Muscle of leg (tissue), 16 donors: ENCODE measurements at places on chromosomes 1 and 21.

DNA sequence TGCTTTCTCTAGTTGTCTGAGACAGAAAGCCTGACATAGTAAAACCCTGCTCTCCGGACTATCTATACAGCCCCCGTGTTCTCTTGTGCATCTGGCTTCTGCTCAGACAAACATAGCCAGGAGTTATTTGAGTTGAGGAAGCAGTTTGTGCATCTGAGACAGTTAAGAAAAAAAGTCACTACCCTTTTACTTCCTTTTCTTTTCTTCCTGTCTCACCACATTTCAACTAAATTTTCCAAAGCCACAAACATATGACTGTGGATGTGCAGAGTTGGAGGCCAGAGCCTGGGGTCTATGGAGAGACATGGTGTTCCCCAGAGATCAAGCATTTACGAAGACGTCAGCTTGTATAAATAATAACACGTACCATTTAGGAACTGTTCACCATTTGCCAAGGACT is 158.5 kb upstream of the FGGY start:
- DNase-seq, result peak; percentile 83

DNA sequence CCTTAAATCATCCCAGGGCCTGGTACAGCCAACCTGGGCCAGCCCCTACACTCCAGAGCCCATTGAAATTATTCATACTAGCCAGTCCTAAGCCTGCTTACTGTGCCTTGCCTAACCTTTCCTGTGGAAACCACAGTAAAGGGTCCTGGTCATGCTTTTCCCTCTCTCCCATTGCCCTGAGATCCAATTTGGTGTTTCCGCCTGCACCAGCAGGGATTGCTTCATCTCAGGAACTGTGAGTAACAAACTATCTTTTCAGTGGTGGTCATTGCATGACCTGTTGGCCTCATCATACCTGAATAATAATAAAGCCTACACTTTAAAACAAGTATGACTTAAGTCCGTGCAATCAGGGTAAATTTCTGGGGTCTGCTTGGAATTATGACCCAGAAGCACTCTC is 18.7 kb upstream of the GALNT2 start:
- DNase-seq, result no peak

- DNase-seq, result no peak
Measured at GRCh38 chr1:243483071-243483771, 227.4 kb downstream of the SDCCAG8 start.

DNA sequence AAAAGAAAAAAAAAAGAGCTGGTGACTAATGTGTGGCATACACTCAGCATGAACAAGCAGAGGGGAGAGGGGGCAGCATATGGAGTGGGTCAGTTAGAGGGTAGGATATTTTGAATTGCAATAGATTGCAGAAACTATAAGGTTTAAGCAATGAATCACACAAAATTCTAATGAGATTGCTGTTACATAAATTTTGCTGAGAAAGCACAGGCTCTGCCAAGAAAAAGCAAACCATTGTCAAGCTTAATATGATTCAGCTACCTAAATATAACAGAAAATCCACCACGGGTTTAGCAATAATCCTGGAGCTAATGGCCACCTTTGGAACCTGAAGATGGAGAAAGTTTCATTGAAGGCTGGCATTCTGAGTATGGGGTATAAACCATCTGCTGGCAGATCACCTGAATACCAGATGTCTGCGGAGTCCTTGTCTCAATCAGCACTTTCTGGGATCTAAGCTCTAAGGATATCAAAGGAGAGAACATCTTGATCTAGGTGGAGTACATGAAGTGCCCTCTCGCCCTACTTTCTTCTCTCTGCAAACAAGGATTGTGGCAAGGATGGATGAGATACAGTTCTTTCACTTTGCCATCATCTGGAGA is 30.3 kb upstream of the ANGPTL7 start:
- DNase-seq, result peak; percentile 79

DNA sequence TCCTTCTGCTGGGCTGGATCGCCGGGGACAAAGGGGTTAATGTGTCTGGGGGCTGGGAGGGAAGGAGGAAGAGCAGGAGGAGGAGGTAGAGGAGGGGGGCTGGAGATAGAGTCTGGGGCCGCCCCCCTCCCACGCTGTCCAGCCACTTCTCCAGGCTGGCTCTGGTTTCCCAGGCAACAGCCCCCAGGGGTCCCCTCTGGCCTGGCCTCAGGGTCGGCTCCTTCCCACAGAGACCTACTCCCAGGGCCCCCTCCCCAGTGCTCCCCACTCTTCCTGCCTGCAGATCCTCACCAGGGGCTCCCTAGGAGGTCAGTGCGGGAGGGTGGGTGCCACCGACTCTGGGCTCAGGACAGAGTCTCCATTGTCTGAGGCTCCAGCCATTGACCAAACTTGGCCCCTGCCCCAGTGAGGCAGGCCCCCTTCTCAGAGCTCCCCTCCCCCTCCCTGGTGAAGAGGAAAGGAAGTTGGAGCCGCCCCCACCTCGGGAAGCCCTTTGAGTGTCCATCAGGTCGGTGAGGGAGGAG is 34.1 kb downstream of the ARHGEF10L start:
- peak; percentile 58 for DNase-seq

DNA sequence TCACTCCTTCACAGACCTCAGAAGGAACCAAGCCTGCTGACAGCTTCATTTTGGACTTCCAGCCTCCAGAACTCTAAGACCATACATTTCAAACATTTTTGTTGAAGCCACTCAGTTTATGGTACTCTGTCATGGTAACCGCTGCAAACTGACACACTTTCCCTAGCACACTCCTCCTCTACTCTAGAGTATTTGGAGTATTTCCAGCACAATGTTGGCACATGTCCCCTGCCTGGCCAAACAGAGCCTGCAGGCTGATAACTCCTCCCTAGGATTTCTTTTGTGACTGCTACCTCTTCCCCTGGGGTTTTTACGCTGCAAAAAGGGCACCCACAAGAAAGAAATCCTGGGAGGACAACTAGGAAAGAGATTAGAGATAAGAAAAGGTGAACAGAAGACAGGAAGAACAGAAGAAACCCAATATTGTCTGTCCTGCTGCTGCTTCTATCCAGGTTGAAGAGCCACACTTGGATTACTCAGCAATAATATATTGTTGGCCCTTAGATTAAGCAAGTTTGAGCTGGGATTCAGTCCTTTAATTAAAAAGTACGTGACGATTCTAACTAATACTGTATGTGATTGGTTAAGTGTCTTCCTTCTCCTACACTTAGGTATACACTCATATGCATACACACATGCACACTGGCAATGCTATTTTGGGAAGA is 844.1 kb downstream of the LTN1 start:
- no peak for DNase-seq

DNA sequence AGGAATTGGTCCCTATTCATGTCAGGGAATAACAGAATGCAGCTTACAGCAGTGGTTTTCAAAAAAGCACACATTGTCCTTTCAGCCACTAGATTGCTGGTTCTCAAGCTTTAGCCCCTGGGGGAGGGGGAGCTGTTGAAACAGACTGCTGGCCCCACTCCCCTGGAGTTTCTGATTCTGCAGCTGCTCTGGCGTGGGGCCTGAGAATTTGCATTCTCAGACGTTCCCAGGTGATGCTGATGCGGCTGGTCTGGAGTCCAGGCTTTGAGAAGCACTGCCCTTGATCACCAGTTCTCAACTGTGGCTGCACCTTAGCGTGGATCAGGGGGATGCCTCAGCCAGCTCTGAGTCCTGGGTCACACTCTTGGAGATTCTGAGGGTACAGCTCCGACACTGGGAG is 62.7 kb upstream of the LAPTM5 start:
- DNase-seq, result peak; percentile 87

GRCh38 chr21:43358940-43359822 is 67.8 kb downstream of the SIK1 start:
- no peak for DNase-seq

DNA sequence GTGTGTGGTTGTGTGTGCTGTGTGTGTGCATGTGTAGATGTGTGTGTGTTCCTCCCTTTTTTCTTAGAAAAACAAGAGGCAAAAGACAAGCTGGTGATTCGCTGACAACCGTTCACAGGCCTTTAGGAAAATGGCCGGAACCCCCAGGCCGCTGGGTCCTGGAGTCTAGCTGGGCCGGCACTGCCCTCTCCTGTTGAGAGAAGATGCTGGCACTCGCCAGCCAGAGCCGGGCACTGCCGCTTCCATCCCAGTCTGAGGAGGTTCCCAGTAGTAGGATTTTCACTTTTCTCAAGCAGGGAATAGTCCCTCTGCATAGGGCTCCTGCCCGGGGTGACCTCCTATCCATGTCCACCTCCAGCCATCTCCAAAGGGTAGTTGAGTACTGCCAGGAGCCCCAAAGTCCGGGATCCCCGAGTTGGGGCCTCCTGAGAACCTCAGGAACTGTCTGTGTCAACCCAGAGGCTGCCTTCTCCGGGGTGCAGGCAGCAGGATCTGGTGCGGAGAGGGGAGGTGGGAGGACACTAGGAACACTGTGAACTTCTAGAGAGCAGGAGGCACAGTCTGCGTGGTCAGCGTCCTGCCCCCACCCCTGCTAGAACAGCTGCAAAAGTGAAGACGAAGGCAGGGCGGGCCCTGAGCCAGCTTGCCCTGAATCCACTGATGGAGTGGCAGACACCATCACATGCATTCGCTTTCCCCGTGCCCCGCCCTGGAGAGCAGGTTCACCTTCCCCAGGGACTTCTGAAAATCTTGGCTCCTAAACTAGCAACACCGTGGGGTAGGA is 44.1 kb upstream of the ARHGEF16 start:
- DNase-seq, result peak; percentile 69

GRCh38 chr1:220825819-220826551 is 39.3 kb downstream of the MTARC1 start:
- no peak for DNase-seq

DNA sequence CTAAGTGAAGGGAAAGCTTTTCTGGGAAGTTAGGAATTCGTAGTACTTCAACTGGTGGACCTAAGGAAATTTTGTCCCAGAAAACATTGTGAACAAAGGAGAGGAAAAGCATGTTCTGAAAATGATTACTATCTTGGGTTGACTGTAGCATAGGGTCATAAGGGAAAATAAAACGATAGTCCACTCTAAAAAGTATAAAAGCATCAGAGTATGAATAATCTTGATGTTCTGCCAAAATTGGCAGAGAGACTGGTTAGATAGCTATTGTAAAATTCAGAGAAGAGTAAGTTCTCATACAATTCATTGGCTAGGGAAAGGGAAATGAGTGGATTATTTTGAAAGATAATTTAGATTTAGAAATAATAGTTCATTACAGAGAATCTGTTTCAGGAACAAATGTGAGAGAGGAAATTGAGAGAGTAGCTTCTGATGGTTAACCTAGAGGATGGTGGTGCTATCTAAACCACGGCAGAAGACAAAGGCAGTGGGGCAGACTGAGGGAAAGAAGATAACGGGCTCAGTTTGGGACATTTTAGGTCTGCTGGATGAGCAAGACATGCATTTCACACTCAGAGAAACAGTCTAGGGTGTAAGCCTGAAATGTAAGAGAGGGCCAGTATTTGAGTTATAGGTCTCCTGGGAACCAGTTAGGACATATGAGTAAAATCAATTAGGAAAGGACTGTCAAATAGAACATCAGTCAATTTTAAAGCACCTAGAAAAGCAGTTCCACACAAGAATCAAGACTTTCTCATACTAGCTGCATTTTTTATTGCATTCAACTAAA is 799.3 kb upstream of the CXADR start:
- DNase-seq, result no peak

DNA sequence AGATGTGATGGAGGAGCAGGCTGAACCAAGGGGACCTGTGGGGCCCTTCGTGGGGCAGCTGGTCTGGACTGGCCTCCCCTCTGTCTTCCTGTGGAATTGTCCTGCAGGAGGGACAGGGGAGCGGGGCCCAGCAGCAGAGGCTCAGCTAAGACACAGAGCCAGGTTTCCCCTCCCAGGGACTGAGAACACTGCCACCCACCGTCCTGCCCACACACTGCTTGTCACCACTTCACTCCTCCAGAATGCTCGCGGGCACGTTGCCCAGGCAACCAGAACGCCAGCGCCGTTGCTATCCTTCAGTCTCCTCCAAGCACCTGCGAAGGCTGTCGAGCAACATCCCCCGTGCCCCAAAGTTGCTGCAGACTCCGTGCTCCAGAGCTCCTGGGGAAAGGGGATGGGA is 46.4 kb downstream of the AJAP1 start:
- DNase-seq, result no peak

DNA sequence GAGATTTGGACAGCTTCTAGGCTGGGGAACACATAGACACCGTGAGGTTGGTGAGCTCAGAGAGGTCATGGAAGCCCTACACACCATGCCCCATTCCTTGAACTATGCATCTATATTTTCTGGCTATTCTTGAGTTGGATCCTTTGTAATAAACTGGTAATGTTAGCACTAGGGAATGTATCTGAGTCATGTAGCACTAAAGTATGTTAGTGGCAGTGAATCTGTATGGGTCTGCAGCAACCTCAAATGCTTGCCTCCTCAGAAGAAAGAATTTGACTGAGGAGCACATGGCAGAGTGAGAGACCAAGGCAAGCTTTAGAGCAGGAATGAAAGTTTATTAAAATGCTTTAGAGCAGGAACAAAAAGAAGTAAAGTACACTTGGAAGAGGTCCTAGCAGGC is 43.7 kb upstream of the LRRC7 start:
- no peak for DNase-seq
